Germinal center (tissue), 1 donor: ENCODE measurements at places on chromosomes 16 and 17.
A peak's percentile ranks its signal among the peaks of the same experiment; 100 is the strongest.

DNA sequence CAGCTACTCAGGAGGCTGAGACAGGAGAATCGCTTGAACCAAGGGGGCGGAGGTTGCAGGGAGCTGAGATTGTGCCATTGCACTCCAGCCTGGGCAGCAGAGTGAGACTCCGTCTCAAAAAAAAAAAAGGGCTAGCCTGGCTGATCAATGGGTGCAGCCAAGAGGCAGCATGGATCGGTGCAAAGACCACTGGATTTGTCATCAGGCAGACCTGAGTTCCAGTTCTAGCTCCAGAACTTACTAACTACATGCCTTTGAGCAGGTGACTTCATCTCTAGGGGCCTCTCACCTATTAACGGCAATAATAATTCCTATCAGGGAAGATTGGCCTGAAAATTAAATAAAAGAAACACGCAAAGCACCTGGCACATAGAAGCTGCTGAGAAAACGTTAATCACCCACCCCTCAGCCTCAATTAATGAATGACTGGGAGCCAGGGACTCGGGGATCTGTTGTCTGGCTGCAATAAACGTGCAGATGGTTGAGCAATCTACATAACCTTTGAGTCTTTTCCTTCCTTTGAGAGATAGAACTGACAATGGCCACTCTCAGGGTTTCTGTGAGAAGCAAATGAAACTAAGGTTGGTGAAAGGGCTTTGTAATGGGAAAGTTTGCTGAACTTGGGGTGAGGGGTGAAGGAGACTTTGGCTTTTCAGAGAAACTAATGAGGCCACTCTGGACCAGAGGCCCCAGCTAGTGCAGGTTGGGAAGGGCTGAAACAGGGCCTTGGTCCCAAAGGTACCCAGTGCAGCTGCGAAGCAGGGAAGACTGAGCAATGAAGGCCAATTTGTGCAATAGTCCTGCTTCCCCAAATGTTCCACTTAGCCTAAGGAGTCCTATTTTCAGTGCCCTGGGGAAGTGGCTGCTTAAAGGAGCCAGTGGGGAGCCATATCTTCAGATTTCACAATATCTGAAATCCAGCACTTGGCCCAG is 7.6 kb downstream of the SEZ6L2 start:
- DNase-seq, result no peak

DNA sequence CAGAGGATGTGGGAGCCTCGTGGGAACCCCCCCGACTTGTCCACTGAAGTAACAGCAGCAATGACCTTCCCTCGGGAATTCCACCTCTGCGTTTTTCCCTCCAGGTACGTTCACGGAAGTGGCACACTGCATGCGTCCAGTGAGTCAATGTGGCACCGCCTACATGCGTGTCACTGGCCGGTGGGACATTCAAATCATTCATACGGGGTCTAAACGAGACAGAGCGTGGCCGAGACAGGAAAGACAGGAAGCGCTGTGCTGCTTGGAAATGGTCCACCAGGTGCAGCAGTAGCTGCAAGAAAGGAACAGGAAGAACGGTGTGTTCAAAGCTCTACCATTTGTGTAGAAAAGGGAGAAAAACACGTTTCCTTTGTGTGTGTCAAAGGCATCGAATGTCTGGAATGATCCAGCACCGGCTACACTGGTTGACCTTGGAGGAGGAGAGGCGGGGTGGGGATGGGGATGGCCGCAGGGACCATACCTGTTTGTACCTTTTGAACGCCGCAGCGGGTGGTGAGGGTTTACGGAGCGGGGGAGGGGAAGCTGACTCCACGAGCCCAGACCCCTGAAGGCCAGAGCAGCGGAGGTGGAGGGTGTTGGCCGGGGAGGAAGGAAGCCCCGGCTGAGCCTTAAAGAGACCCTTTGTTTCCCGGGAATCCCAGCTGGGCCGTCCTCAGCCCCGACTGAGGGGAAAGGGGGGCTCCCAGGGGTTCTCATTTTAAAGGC is 1.7 kb upstream of the PGAP6 start:
- DNase-seq, result peak; percentile 76

DNA sequence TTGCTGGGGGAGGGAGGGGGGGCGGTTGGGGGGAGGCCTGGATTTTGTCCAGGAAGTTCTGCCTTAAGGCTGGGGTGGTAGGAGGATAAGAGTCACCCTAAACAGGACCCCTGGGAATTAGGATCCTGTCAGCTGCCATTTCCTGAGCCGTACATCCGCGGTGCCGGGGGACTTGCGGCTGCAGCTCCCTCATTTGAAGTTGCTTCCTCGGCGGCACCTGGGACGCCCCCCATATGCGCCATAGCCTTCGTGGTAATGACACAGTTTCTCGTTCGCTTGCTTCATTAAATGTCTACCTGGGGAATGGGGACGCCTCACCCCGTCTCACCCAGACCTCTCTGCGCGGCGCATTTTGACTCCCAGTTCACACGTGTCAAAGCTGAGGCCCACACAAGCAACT is 55.1 kb upstream of the PABPN1L start:
- no peak for DNase-seq

GRCh38 chr16:17404941-17405689 is 65.6 kb downstream of the XYLT1 start:
- DNase-seq, result no peak

DNA sequence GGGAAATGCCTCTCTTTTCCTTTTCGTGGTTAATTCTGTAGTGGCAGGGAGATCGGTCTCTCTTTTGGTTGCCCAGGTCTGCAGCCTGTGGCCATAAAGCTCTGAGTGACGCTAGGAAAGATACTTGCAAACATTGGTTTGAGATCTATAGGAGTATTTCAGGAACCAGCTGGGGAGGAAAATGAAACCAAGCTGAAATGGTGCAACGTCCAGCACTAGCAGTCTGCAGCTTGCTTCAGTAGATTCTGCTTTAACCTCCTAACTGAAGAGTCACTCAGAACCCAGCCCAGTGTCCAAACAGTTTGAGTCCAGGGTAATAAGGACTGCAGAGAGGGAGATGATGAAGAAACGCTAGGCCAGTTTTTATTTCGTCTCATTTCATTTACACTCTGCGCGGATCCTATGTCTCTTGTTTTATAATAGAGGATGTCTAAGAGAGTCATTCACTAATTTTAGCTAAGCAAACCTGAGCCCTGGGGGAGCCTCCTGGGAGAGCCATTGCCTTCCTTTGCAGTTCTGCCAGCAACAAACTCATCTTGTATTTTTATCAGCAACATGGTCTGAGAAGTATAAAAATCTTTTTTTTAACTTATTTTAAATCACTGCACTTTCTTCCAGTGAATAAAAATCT is 12.0 kb downstream of the SP2 start:
- no peak for DNase-seq

- no peak for DNase-seq
Observed at GRCh38 chr17:3385869-3386816, at the start of gene OR3A2. Gene OR3A2 (minus strand): TSS chr17:3386308.
